ENCODE measurements at places on chromosomes 1 and 21. TPM values are rescaled to one million over a fixed set of nuclear protein-coding genes. Genes with fewer than 3 reads are reported as not detected.

- no peak for DNase-seq
Measured at GRCh38 chr1:27864264-27864895, 8.0 kb upstream of the THEMIS2 start.

DNA sequence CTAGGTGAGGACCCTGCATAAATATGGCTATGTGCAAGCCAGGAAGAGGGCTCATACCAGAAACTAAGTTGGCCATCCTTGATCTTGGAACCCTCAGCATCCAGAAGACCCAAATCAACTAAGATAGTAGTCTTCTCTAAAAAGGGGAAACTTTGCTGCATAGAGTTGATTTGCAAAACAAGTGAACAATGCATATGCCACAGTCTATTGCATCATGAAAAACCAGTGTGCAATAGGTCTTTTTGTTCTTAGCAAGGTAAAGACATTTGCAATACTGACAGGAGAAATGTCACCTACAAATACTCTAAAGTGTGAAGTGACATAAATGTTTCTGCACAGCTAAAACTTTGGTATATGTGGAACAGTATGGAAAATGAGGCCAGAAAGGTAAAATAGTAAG is 2.0 kb upstream of the IFI16 start:
- DNase-seq, result no peak

DNA sequence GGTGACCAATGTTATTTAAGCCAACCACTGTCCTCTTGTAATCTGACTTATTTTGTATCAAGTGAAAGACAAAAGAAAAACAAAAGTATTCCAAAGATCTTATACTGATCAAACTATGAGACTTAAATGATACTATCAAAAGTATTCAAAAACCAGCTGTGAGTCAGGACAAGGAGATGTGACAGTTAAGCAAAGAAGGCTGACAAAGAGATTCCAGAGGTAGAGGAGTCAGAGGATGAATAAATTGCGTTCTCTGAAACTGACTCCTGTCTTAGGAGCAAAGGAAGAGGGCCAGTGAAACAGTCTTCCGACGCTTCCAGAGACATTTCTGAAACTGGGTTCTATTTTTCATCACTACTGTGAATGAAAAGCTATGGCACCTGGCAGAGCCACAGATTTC is 20.9 kb downstream of the TMEM50B start:
- DNase-seq, result no peak

Gene RSPO1
- 7.6 TPM for polyA plus RNA-seq

Gene HHAT
- polyA plus RNA-seq, result 14.6 TPM

GRCh38 chr21:38306433-38307141 is 49.8 kb downstream of the KCNJ15 start:
- DNase-seq, result no peak

- DNase-seq, result no peak
Measured at GRCh38 chr1:38046333-38046883, at the start of gene POU3F1. TSS of gene POU3F1 (minus strand) at chr1:38046793. CDS start at chr1:38046743, 50 bp downstream.
